Colonic mucosa (tissue), 4 donors: ENCODE measurements at places on chromosomes 5 and 9. TPM values are rescaled to one million over a fixed set of nuclear protein-coding genes. Genes with fewer than 3 reads are reported as not detected.

- no peak overlapping the region for H3K4me3 ChIP-seq
- H3K36me3 ChIP-seq: no peaks in the 10 kb centered on the region
- no peaks in the 10 kb centered on the region for H3K27me3 ChIP-seq
Measured at GRCh38 chr5:158928404-158928803, 171.3 kb downstream of the EBF1 start.

- no peaks in the 10 kb centered on the region for H3K4me1 ChIP-seq
- no peak overlapping the region for H3K27ac ChIP-seq
- H3K36me3 ChIP-seq: no peaks in the 10 kb centered on the region
- no peak for DNase-seq
- H3K27me3 ChIP-seq: no peaks in the 10 kb centered on the region
- H3K4me3 ChIP-seq: no peak overlapping the region
Measured at GRCh38 chr5:75433814-75434506, 77.5 kb downstream of the CERT1 start.

GRCh38 chr9:35516479-35516878, 26.6 kb downstream of the RUSC2 start:
- no peak for DNase-seq
- no peak overlapping the region for H3K4me3 ChIP-seq
- H3K4me1 ChIP-seq: no peaks in the 10 kb centered on the region

DNA sequence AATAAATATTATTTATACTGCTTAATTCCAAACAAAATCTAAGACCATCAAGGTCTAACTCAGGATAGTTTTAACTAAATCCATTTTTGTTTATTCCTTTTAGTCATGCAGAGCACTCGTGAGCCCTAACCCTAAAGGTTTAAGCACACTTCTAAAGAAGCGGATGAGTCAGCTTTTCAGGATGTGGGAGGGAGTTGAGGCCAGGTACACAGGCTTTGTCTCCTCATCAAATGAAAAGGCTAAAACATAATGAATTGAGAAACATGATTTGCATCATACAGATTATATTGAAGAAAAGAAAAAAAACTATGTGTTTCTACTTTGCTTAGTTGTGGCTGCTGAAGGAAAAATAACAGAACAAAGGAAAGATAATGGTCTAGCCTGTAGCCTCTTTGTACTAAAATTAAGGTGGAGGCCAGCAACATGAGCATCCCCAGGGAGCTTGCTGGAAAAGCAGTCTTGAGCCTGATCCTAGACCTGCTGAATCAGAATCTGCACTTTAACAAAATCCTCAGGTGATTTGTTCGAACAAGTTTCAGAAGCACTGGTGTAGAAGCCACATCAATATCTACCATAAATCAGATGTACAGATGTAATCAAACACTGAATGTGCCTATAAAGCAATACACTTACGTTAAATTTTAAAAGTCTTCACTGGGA, 21.1 kb upstream of the ISCA1 start:
- H3K4me3 ChIP-seq: no peak overlapping the region
- no peak overlapping the region for H3K27ac ChIP-seq
- H3K36me3 ChIP-seq: peaks cover 13% of the 10 kb centered on the region
- DNase-seq: no peak
- H3K27me3 ChIP-seq: no peaks in the 10 kb centered on the region

- peak; percentile 55 for DNase-seq
- no peaks in the 10 kb centered on the region for H3K4me1 ChIP-seq
- H3K36me3 ChIP-seq: no peaks in the 10 kb centered on the region
- no peaks in the 10 kb centered on the region for H3K27me3 ChIP-seq
- no peak overlapping the region for H3K27ac ChIP-seq
Measured at GRCh38 chr5:59724482-59725391, 168.8 kb downstream of the PDE4D start.

DNA sequence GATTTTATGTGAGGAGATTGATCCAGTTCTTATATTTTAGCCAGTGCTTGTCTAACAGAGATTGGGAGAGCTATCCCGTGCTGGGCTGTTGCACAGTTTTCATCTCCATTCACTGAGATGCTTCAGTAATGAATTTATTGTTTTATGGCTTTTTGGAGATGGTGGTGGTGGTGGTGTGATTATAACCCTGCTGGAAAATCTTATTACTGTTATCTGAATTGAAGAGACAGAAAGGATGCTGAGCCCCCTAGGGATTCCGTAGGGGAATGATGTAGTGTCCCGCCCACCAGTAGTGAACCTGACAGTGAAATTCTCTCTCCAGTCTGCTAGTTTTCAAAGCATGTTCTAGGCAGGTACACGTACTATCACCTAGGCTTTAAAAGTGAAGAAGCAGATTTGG, 1.9 kb downstream of the RAI14 start:
- H3K36me3 ChIP-seq: no peaks in the 10 kb centered on the region
- H3K4me1 ChIP-seq: peaks cover 6% of the 10 kb centered on the region
- no peak overlapping the region for H3K4me3 ChIP-seq

Gene SYK
- 92.6 TPM for total RNA-seq

Gene BARHL1
- total RNA-seq: not detected

Gene GRIN3A
- 0.12 TPM for total RNA-seq
